D341Med (cell line): ENCODE measurements at places on chromosomes 3 and 15.

DNA sequence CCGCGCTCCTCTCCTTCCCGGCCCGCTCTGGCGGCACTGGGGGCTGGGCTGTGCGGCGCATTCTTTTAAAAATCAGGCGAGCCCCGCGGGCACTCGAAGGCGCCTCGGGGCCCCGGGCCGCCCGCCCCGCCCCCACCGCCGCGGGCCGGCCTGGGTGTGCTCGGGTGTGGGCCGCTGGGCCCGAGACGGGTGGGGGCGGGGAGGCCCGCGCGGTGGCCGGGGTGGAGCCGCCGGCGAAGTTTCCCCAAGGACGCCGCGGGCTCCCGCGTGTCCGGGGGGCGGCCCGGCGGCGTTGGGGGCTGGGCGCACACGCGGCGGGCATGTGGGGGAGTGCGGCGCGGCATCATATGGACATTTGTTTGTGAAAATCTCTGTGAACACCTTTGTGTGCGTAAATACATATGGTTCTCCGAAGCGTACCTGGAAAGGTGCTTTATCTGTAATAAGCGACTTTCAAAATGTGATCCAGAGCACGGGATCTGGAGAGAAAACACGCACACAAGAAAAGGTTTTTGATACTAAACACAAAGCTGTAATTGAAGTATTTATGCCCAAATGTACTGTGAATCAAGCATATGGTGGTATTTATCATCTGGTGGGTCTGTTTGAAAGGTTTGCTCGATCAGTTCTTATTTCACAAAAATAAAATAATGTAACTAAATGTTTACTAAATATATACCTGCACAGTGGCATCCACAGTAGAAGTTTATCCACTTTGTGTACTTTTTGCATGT is 612 bp upstream of the TBL1XR1 start:
- no peak for DNase-seq

DNA sequence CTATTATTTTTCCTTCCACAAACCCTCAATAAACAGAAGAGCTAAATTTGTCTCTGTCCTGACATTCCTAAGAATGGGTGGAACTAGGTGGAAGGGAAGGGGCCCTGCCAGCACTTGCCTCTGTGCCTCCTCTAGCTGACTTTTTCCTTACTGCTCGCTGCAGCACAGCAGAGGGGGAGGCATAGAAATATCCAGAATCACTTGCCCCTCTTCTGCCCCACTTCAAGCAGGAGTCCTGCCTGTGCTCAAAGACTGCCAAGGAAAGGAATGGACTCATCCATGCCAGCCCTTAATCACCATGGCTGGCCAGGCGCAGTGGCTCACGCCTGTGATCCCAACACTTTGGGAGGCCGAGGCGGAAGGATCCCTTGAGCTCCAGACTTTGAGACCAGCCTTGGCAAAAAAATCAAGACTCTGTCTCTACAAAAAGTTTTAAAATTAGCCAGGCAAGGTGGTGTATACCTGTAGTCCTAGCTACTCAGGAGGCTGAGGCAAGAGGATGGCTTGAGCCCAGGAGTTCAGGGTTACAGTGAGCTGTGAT is 51.8 kb downstream of the ADCY5 start:
- DNase-seq = no peak

GRCh38 chr3:160665784-160666526 is 11.0 kb upstream of the ARL14 start:
- DNase-seq = no peak

GRCh38 chr3:117045143-117045542 is 335.6 kb downstream of the TUSC7 start:
- no peak for DNase-seq

GRCh38 chr3:130792246-130792645 is 45.6 kb upstream of the PIK3R4 start:
- no peak for DNase-seq

DNA sequence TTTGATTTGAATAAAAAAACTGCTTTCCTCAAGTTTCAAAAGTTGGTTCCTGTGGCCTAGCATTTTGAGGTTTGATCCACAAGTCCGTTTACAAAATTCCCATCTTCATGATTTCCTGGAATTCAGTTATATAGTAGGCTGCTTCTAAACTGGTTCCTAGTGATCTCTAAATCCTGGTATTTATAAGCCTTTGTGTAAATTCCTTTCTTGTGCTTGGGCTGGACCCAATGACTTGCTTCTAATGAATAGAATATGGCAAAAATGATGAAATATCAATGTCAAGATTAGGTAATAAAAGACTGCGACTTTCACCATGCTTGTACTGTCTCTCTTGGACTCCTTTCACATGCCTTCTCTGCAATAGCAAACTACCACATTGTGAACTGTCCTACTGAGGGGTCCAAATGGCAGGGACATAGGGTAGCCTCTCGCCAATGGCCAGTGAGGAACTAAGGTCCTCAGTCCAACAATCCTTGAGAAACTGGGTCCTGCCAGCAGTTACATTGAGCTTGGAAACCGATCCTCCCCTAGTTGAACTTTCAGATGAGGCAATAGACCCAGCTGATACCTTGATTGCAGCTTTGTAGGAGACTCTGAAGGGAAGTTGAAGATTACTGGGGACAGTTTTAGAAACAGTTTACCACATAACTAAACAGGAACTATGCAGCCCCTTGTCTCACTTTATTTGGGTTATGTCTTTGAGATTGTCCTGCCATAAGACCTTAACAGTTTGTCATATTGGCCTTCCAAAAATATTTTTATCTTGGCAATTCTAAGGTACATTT is 303.9 kb upstream of the TBC1D5 start:
- DNase-seq = no peak

GRCh38 chr3:156511987-156512677 is 42.8 kb downstream of the SSR3 start:
- no peak for DNase-seq

DNA sequence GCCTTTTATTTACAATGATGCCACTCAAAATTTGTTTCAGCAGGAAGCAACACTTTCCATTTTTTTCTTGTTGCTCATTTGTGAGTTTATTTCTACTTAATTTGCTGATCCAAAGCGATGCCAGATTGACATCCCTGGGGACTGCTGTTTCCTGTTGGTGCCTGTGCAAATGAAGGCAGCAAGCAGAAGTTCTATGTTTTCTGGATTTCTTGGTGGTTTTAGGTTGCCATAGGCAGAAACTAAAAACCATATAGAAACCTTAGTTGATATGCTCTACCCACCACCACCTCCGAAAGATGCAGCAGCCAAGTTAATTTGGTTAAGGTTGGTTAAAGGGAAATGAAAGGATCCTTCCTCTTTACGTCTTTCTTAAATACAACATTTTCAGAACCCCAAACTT is 356.2 kb downstream of the RBMS3 start:
- no peak for DNase-seq

- no peak for DNase-seq
Measured at GRCh38 chr3:73611176-73611575, 13.6 kb downstream of the PDZRN3 start.

- no peak for DNase-seq
Measured at GRCh38 chr3:85170646-85171045, 211.9 kb downstream of the CADM2 start.

DNA sequence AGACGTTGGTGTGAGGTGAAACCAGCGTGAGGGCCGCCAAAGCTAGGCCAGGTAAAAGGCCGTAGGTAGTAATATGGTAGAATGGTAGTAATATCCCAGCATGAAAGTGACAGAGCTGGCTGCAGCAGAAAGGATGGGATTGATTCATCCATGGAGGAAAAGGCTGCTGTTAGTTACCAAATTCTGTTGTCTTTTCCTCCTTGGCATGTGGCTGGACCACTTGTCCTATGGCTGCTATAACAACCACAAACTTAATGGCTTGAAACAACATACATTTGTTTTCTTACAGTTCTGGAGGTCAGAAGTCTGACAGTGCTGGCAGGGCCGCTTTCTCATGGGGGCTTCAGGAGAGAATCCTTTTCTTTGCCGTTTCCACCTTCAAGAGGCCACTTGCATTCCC is 47.8 kb upstream of the CHST2 start:
- no peak for DNase-seq

DNA sequence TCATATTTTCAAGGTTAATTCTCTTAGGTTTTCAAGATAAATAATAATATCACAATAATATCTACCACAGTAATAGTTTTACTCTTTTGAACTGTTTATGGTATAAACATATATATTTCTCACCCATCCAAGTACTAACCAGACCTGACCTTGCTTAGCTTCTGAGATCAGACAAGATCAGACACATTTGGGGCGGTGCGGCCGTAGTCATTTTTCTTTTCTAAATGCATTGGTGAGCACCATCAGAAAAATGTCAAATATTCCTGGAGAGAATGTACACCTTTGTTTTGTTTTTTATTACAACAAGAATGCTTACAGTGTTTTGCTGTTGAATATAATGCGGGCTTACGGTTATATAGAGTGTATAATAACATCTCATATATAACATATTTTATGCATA is 267.8 kb downstream of the ADAMTS17 start:
- DNase-seq = no peak

DNA sequence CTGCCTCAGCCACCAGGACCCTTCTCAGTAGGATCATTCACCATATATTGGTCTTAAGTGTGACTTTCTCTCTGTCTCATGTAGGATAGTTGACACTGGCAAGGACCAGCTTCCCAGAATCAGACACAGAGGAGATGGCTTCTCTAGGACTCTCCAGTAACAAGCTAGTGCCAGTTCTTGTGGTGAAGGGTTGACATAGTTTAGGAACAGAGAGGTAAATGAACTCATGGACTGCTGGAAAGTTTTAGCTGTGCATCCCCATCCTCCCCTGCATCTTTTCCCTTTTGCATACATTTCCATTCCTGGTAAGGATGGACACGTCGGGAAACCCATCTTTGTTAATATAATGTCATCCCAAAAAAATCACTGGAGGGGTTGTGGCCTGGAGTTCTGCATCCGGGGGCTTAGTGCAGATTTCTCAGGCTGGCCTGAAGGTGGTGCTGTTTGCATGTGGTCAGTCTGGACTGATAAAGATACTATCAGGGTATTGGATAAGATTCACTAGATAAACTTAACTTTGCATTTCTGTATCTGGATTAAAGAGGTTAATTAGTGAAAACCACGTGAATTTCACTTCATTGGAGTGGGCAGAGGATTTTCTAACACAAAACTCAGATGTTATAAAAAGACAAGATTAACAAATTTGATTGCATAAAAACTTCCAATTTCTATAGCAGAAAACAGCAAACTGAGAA is 110.8 kb downstream of the TBC1D2B start:
- peak; percentile 75 for DNase-seq

- no peak for DNase-seq
Measured at GRCh38 chr3:150582620-150583019, 20.5 kb upstream of the SELENOT start.

- no peak for DNase-seq
Measured at GRCh38 chr3:120495809-120496208, 45.0 kb upstream of the FSTL1 start.

- DNase-seq = no peak
Measured at GRCh38 chr3:178618197-178618596, 82.0 kb downstream of the KCNMB2 start.

DNA sequence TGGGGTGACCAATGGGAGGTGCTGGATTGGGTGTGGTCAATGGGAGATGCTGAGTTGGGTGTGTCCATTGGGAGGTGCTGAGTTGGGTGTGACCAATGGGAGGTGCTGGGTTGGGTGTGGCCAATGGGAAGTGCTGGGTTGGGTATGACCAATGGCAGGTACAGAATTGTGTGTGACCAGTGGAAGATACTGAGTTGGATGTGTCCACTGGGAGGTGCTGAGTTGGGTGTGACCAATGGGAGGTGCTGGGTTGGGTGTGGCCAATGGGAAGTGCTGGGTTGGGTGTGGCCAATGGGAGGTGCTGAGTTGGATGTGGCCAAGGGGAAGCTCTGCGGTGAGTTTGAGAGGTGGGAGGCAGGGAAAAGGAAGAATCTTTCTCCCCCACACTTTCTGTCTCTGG is 250.0 kb upstream of the PROK2 start:
- no peak for DNase-seq

DNA sequence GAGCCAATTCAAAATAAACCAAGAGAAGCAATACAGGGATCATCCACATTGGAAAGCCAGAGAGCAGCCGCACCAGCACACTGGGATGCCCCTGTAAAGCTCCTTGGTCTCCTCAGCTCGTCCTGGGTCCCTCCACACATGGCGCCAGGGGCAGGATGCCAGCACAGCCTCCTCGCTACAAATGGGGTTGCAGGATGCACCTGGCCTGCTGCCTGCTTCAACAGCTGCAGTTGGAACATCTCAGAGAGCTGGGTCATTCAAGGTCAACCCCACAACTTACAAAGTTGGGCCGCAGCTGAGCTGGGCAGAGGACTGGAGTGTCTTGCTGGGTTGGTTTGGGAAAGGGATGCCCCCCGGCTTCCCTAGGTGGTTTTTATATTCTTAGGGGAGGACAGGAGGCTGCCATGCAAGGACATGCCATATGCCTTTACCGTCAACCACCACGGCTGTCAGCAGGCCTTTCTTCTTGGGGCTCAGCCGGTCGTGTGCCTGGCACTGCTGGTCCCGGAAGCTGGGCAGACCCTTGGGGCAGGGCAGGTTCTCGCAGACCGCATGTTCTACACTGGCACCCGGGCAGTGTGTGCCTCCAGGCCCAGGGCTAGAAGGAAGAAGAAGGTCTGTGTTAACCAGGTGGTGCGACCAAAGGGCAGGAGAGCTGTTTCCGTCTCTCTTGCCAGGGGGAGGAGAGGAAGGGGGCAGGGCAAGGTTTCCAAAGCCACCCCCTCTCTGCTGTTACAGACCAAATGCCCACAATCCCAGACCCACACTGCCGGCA is 225.2 kb downstream of the ADAMTS17 start:
- no peak for DNase-seq

DNA sequence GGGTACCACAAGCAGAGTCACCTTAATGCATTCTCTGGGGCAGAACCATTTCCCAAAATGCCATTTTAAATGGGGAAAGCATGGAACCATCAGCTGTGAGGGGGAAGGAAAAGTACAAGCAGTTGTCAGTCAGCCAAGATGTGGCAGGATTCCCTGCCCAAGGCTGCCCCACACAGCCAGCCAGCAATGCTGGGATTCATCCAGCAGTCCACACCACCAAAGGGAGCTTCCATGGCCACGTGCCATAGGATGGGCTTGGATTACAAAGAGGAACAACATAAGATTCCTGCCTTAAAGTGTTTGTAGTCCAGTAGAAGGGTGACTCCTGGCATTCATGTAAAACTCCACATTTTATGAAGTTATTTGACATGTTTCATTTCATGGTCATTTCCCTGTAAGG is 233.3 kb downstream of the SHOX2 start:
- no peak for DNase-seq

- DNase-seq = peak; percentile 66
Measured at GRCh38 chr3:160413613-160414248, 14.3 kb downstream of the SMC4 start.

DNA sequence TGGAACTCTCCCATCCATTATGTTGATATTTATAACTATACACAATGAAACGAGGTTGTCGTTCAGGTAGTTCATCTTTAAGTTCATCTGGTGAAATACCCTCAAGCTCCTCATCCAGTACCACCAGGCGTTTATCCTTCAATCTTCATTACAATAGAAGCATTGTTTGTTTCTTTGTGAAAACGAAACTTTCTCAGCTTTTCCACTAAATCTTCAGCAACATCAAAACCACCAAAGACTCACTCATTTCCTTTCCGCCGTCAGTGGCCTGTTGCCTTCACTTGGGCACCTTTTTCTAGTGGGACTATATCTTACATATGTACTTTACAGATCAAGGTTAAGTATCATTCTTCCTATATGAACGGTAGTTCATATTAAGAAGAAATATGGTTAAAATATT is 44.1 kb upstream of the TFG start:
- no peak for DNase-seq

- DNase-seq = no peak
Measured at GRCh38 chr15:57160823-57161560, 215.3 kb upstream of the CGNL1 start.

GRCh38 chr3:33187368-33187634 is 31.3 kb downstream of the SUSD5 start:
- no peak for DNase-seq
